ENCODE measurements at places on chromosomes 6 and 20.

DNA sequence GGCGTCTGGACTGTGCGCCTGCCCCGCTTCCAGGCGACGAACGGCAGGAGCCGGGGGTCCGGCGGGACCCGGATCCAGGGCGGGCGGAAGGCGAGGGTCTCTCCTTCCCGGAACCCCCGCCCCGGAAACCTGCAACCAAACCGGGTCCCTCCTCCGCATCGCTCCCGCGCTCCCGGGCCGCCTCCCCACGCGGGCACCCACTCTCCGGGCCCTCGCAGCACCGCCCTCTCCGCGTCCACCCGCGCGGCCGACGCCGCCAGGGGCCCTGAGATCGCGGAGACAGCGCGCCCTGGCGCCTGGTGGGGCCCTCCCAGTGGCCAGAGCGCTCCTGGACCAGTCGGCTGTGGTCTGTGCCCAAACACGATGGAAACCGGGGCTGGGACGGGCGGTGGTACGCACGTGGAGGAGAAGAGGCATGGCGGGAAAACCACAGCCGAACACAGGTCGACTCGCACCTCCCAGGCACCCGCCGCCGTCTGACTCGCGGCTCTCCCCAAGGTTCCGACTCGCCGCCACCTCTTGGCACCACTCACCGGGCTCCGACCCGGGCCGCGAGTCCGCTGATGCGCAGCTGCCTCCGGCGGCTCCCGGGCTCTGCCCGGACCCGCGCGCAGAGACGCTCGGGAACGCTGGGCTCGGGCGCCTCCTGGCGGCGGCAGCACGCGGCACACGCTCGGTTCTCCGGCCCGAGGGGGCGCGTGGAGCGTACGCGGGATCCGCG is 7.9 kb downstream of the NKX2-2 start:
- peak; percentile 49 for DNase-seq

- DNase-seq, result no peak
Observed at GRCh38 chr20:4076033-4076432, 60.7 kb upstream of the RNF24 start.

DNA sequence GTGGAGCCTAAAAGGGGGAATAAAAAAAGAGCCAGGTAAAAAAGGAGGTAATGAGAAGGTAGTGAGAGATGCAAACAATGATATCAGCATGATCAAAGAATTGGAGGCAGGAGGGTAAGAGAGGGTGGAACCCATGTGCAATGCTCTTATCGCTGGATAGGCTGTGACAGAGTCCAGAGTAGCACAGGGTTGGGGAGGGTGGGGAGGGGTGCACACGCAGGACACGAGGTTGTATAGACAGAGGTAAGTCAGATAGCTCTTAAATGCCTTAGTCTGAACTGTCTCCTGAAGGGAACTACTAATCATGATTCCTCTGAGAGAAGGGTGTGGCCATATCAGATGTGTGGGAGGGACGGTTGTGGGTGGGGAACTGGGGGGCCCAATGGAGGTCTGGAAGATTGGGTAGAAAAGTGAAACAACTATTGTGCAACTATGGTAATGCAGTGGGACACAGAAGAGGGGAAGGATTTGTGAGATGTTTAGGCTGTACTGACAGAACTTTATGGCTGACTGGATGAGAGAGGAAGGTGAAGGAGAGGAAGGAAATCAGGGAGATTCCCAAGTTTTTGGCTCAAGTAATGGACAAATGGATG is 354.8 kb downstream of the BTBD9 start:
- peak; percentile 25 for DNase-seq

GRCh38 chr20:19903168-19903811 is 113.9 kb upstream of the NAA20 start:
- peak; percentile 86 for DNase-seq

- no peak for DNase-seq
Observed at GRCh38 chr6:89921691-89922090, 27.4 kb downstream of the GJA10 start.

- no peak for DNase-seq
Observed at GRCh38 chr20:57256205-57256604, 10.2 kb downstream of the BMP7 start.

GRCh38 chr6:9628819-9629218 is 786.1 kb downstream of the TFAP2A start:
- DNase-seq, result no peak

GRCh38 chr20:9475456-9475855 is 38.9 kb upstream of the LAMP5 start:
- DNase-seq, result no peak

DNA sequence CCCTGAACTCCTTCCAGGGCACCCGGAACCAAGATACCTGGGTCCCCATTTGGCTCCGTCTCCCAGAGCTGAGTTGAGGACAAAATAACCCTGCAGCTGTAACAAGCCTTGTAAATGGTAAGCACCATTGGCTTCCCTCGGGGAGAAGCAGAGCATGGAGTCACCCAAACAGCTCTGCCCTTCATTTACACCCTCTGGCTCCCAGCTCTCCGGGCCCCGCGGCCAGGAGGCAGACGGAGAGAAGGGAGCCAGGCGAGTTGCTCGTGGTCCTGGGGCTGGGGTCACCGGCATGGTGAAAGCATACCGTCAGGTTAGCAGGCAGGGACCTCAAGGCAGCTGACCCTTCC is 2.1 kb downstream of the TFEB start:
- DNase-seq, result no peak

DNA sequence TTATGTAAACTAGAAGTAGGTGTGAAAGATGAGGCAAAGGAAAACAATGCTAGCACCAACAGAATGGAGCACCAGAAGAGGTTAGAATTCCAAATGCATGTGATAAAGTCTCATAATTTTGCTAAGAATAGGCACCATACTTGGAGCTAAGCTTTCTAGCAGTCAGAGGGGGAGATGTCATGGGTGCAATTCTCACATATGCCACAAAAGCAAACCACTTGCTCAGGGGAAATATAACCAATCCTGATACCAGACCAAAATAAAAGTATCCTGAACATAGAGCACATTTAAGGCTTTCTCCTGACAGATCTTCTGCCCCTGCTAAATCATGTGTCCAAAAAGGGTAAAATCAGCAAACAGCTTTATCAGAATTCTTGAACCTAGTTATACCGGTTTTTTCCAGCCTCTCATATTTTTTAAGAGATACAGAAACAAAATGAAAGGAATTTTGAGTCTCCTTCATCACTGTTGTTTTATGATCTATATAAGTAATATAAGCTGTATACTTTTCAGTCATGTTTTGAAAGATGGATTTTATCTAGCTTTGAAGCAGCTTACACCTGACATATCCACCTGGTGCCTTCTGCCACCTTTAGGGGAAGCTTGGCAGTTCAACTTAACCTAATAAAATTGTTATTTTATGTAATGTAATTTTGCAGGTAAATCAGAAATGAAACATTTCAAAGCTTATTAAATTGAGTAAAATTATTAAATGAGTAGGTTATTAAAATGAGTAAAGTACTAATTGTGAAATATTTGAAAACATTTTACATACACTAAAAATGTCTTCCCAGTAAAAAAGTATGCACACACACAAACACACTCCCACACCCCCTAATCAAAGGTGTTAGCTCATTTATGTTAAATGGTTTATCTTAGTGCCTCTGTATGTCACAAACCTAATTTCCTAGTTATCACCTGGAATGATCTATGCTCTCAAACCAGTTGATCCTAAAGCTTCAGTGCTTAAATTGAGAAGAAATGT is 2.8 kb downstream of the SPO11 start:
- no peak for DNase-seq
